ENCODE measurements at places on chromosomes 2 and 18.

DNA sequence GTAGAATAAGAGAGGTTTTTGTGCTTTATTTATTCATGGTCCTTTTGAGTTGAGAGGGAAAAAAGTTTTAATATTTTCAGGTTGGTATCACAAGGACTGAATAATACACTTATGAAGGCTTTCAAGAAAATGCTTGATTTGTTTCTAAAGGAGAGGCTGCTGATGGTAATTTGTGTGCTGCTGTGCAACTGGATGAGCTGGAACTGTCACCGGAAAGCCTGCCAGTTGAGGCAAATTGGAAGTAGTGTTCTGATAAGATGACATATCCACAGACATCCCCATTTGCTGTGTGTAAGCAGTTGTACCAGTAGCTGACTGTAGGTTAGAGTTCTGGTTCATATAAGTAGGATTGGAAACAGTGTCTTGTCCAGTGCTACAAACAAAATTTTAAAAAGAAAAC, 21.6 kb upstream of the CACNB4 start:
- DNase-seq: no peak

GRCh38 chr18:78891185-78891762, 88.3 kb upstream of the SALL3 start:
- DNase-seq: no peak

DNA sequence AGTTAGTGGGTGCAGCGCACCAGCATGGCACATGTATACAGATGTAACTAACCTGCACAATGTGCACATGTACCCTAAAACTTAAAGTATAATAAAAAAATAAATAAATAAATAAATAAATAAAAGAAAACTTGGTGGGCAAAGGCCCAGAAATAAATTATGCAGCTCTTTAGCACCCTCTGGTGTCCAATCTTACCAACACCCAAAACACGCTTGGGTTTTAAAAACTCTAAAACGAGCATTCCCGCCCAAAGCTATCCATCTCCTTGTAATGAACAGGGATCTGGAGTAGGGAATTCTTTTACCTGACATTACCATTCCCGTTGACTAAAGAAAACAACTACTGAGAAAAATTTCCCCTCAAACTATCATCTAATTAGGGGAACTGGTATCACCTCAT, 2005.9 kb upstream of the CELF4 start:
- peak; percentile 45 for DNase-seq

DNA sequence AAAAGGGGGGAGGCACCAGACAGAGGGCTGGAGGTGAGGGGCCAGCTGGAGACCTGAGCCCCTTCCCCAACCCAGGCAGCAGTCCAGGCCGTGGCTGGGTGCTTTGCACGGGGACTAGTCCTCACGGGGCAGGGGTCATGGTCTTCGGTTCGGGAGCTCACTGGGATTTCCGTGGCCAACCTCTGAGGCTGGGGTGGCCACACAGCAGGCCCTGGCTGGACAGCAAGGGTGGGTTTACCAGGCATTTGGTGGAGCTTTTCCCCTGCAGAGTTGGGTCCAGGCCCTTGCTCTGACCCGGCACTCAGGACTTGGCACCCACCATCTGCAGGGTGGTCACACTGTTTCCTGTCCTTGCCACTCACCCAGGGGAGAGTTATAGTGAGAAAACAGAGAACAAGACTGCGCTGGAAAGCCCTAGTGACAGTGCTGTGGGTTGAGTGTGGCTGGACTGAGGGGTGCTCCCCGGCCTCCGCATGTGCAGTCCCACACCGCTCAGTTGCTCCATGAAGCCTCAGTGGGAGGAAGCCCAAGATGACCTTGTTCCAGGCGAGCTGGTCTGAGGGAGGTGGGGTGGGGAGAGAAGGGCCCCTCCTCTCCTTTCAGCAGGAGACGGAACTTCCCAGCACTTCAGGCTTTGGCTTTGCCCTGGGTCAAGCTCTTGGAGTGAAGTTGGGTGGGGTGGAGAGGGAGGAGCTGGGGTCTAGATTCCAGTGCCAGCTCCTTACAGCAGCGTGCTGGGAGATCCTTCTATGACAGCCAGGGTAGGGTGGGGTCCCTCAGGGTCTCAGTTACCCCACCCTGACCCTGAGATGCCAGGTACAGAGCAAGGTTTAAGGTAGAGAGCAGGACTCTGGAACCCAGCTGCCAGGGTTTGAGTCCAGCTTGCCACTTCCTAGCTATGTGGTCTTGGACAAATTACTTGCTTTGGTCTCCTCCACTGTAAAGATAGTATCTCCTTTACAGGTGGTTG, 219.8 kb downstream of the DYSF start:
- DNase-seq: no peak

GRCh38 chr18:44730803-44731529, 50.3 kb downstream of the SETBP1 start:
- no peak for DNase-seq

- no peak for DNase-seq
Measured at GRCh38 chr18:33744032-33744697, 166.1 kb downstream of the ASXL3 start.

GRCh38 chr18:713135-713490, 683 bp upstream of the ENOSF1 start:
- DNase-seq: no peak

DNA sequence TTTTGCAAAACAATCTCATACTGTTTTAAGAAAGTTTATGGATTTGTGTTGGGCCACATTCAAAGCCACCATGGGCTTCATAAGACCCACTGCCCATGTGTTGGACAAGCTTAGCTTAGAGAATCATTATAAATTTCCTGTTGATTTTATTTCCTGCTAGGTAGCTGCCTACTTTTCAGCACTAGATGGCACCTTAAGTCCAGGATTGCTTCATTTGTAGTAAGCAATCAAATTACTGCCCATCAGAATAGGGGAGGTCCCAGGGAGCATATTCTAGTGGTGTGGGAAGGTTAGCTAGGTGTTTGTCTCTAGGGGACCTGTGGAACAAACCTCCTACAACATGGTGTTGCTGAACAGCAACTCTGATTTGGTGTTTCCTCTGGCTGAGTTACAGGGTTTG, 11.0 kb upstream of the DCDC2C start:
- peak; percentile 53 for DNase-seq

GRCh38 chr2:241767464-241768250, 9.0 kb upstream of the GAL3ST2 start:
- DNase-seq: no peak

DNA sequence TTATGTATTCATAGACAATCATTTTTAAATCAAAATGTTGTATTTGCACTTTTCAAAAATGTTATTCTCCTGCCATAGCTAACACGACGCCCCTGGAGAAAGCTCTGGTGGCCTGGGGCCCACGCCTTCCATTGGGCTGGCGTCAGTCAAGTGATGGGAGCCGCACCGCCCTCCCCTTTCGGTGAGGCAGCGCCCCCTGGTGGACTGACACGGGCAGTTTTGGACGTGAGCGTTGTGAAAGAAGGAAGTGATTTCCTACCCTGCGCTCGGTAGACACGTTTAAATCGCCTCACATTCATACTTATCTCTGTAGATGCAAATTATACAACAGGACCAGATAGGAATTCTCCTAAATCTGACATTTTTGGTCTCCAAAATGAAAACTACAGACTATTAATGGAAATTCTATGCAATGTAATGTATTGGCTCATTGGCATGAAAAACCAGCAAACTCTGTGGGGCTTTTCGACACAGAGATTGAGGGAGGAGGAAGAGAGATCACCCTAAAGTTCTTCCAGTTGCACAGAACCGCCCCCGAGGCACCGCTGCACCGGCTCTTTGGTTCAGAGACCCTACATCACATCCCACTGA, 326.2 kb upstream of the SOX11 start:
- peak; percentile 84 for DNase-seq

- no peak for DNase-seq
Measured at GRCh38 chr2:21228041-21228895, 104.5 kb downstream of the TDRD15 start.

GRCh38 chr2:218746470-218746795, 35.5 kb upstream of the CYP27A1 start:
- DNase-seq: no peak

- no peak for DNase-seq
Measured at GRCh38 chr18:42011053-42011452, 56.0 kb downstream of the PIK3C3 start.

- DNase-seq: peak; percentile 53
Measured at GRCh38 chr18:79855147-79855933, 57.6 kb downstream of the KCNG2 start.

Measured in NAMALWA (cell line).